Kidney glomerular epithelial cell (primary cell): ENCODE measurements at places on chromosomes 12 and 14.

GRCh38 chr12:19891936-19892591 is 452.8 kb downstream of the AEBP2 start:
- no peak for DNase-seq

DNA sequence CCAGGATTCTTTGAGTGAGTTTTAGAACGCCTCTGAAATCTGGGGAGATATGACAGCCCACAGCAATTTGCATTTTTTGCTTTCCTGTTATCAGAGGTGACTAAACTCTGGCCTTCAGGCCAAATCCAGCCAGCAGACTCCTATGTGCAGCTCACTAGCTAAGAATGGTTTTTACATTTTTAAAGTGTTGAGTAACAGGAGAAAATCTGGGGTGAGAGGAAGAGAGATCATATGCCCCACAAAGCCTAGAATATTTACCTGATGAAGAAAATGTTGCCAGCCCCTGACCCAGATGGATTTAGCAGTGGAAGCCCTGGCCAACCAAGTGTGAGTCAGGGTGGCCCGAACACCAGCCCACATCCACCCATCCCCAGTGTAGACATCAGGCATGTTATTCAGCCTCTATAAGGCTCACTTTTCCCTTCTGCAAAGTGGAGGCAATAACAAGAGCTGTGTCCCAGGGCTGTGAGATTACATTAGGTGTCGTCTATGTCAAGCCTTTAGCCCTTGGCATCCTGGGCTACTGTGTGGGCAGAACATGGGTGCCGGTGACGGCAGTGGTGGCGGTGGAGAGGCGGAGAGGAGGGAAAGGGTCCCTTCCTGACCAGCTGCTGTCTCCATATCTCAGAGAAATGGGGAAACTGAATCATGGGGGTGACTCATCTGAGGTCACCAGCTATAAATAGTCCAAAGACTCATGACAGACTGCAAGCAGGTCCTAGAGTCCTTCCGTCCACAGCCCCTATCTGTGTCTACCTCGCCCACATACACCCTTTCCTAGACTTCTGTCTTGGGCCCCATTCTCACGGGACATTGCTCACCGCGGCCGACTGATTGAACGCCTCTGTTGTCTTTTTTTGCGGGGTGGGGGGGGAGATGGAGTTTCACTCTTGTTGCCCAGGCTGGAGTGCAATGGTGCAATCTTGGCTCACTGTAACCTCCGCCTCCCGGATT is 32.6 kb upstream of the CD9 start:
- DNase-seq, result peak; percentile 67

DNA sequence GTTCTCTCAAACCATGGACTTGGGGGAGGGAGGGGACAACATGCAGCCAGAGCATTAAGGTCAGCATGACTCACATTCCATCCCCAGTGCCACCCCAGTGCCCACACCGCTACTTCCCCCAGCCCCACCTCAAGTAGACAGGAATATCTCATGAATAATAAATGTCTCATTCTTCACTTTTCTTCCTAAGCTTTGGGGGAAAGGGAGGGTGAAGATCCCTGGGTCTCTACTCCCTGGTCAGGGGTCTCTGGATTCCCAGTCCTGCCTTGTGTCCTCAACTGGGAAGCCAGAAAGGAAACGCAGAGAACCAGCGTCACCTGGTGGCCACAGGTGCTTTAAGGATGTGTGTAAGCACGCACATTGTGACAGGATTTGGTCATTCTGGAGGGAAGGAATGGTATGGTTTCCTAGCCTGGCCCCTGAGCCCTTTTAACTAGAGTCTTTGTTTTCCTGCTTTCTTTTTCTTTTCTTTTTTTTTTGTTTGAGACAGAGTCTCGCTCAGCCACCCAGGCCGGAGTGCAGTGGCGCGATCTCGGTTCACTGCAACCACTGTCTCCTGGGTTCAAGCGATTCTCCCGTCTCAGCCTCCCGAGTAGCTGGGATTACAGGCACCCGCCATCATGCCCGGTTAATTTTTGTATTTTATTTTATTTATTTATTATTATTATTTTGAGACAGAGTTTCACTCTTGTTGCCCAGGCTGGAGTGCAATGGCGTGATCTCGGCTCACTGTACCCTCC is 3.4 kb downstream of the GPR84 start:
- peak; percentile 67 for DNase-seq

DNA sequence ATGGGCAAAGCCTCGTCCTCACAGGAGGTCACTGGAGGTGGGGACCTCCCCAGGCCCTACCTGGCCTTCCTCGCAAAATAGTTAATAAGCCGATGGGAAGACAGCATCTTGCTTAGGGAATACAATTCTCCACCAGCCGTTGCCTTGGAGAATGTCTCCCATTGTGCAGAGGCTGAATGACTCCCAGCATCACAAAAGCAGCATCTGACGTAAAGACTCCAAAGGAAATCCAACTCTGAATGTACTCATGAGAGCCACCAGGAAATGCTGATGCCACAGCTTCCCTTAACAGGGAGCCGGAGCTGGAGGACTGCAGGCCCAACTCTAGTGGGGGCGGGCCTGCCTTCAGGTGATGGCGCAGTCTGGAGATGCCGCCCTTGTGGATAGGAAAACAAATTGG is 15.5 kb downstream of the CCDC63 start:
- DNase-seq, result no peak

DNA sequence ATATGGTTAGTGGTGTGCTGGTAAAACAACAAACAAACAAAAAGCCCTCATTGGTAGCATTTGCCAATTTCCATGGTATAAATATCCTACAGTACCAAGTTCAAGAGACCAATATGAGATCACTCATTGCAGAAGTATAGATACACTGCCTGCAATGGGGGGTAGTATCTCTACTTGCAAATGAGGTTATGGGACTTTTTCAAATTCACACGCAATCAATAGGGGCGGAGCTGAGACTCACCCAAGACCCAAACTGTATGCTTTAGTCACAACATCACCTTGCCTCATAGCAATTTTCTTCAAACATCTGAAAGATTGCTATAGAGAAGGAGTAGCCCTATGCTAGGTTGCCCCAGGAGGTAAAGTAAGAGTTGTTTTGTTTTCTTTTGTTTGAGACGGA is 93.7 kb downstream of the VCPKMT start:
- DNase-seq, result no peak

DNA sequence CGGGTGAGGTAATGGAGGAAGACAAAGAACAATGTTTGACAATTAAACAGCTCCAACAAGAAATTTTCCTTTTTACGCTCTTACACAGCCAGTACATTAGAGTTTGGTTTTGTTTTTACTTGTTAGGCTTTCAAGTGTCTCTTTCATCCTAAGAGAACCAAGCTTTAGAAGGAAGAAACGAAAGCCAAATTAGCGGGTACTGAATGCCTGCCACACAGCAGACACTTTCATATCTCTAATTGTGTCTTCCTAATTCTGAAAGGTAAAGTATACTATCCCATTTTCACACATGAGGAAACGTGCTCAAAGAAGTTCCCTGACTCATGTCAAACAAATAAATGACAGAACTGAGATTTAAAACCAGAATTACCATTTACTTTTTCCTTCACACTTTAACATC is 65.0 kb downstream of the CDK17 start:
- no peak for DNase-seq

GRCh38 chr14:80364274-80364673 is 153.0 kb upstream of the DIO2 start:
- no peak for DNase-seq

- peak; percentile 8 for DNase-seq
These were observed 36.1 kb upstream of the KRAS start for GRCh38 chr12:25286837-25287236.

DNA sequence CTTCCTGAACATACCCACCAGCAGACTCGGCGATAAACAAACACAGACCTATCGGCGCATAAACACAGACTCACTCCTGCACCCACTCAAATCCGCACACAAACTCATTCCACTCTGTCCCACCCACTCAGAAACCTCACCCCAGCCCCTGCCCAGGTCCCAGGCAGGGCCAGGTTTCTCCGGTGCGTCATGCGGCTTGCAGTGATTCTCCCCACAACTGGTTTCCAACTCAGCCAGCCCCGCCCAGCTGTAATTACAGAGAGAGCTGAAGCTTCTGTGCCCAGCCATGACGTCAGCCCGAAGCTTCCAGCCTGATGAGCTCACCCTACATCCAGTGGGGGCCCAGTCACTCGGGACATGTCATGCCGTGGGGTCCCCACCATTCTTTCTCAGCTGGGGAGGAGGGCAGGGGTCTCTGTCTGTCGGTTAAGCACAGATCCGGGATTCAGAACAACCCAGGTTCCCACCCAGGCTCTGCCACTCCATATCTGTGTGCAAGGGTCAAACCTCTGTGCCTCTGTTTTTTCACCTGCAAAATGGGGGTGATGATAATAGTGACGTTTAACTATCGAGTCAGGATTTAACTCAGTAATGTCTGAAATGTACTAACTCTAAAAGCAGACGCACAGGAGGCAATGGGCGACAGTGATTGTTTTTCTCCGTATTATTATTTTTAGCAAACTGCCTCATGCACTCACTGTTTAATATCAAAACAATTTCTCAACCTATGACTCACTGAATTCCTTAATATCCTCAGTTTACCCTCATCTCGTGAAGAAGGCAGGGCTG is 2.3 kb upstream of the HSPB8 start:
- DNase-seq, result peak; percentile 92

DNA sequence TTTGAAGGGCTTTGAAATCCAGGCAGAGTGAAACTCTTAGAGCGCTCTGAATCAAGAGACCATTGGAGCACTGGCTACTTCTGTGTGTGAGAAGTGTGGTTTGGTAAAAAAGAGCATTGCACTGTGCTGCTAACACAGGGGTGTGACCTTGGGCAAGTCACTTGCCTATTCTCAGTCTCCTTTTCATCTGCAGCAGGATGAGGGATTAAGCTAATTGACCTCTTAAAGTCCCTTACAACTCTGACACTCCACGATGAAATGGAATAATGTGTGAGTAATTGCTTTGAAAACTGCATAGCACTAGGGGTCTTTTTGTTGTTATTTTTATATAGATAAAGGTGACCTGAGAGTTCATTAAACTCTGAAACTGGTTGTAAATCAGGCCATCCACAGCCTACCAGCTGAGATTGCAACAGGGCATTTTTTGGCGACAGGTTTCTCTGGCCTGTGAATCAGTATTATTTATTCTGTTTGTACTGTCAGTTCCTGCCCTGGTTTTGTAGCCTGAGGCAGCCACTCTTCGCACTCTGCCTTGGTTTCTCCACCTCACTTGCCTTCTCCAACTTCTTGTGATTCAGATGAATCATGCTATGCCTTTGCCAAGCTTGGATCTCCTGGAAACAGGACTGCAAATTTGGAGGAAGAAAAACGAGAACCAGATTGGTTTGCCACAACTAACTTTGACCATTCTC is 159.9 kb upstream of the PARP11 start:
- no peak for DNase-seq

GRCh38 chr12:130709971-130710732 is 5.9 kb downstream of the RIMBP2 start:
- DNase-seq, result no peak

GRCh38 chr12:12460935-12461922 is 101.4 kb downstream of the DUSP16 start:
- DNase-seq, result no peak

GRCh38 chr12:28963554-28963953 is 185.5 kb upstream of the FAR2 start:
- DNase-seq, result no peak

DNA sequence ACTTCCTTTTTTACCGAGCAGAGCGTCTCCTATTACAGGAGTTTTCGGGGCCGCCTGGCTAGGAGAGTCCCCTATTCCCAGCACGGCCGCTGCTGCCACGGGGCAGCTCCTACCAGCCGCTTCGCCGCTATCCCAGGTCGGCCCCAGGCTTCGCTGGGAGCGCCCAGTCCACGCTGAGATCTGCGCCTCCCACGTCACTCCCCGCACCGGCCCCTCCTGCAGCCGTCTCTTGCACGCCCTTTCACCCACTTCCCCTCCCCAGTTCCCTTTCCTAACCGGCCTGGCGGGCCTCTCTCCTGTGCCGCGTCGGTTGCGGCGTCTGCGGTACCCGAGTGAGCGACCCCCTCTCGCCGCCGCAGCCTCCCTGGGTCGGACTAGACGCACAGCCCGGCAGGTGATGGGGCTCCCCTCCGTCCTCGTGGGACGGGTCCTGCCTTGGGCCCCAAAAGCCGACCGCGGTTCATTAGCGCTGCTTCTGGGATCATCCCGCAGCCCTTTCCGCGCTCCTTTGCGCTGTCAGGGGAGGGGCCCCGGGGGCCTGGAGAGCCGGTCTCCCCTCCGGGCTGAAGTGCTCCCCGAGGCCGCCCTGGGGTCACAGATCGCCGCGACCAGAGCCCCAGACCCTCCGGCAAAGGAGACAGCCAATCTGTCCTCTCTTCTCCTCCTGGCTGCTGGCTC is 1318.4 kb downstream of the TMEM121 start:
- peak; percentile 48 for DNase-seq

DNA sequence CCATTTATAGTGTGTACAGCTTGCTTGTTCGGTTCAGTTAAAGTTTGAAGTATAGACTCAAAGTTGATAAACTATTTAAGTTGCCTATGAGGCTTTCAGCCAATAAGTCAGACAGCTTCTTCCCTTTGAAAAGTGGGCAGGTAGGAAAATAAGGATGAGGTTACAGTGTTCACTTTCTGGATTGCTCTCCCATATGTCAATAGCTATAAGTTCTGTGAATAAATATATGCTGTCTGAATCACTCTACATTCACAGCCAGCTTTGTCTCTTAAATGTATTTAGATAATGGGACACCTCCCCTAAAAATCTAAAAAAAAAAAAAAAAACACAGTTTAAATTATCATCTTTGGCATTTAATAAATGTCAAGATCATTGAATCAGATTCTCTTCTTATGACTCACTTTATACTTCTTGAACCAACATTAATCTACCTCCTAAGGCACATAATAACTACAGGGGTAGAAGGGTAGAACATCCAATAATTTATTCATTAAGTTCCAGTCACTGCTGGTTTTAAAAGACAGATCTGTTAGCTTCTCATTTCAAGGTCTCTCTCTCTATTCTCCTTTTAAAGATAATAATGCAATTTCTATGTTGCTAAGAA is 126.4 kb upstream of the PCED1B start:
- no peak for DNase-seq

DNA sequence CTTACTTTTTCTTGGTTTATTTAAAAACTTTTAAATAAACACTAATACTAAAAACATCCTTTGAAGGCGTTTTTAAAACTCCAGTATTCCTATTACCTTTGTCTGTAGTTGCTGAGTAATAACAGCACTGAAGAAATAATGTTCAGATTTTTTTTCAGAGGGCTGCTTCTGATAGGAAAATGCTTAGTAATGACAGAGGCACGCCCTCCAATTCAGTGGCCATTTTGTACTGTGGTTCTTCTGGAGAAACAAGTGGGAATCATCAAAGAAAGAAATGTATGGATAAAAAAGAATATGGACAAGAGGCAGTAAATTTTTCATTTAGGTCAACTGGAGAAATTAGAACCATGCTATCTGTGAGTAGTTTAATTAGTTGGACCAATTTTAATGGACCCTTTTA is 13.6 kb downstream of the VEZT start:
- no peak for DNase-seq

- no peak for DNase-seq
These were observed 78.8 kb upstream of the EVL start for GRCh38 chr14:99986396-99986795.

DNA sequence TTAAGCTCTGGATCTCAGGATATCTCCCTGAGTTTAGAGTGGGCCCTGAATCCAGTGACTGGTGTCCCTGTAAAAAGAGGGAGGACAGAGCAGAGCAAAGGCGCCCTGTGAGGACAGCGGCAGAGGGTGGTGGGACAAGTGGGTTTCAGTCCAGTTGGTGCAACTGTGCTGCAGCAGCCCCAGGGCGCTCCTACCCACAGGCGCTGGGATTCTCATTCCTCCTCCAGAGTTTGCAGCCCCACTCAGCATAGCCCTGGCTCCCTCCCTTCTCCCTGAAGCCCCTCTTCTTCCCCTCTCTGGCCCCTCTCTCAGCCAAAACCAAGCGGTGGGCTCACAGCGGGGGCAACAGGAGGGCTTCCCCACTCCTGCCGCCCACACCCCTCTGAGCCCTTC is 1.6 kb downstream of the TMEM179 start:
- no peak for DNase-seq
